Stimulated activated CD4-positive, alpha-beta T cell treated with anti-CD3 and anti-CD28 coated beads, Interleukin-2, amount 100 ng/mL, for 4 hours (primary cell): ENCODE measurements at places on chromosomes 12 and 14.

DNA sequence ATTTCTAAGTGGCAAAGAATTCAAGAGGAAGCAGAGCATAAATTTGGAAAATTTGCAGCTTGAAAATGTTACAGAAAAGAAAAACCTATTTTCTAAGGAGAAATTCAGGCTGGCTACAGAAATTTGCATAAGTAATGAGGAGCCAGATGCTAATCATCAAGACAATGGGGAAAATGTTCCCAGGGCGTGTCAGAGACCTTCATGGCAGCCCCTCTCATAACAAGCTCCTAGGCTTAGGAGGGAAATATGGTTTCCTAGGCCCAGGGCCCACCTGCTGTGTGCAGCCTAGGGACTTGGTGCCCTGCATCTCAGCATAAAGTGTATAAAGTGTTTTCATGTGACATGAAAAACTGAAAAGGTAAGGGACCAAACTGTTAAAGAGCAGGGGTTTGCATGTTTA lies 1796.3 kb upstream of the FLRT2 start:
- DNase-seq = no peak

- peak; percentile 16 for DNase-seq
Observed at GRCh38 chr14:61296719-61297502, 15.8 kb upstream of the TMEM30B start.

DNA sequence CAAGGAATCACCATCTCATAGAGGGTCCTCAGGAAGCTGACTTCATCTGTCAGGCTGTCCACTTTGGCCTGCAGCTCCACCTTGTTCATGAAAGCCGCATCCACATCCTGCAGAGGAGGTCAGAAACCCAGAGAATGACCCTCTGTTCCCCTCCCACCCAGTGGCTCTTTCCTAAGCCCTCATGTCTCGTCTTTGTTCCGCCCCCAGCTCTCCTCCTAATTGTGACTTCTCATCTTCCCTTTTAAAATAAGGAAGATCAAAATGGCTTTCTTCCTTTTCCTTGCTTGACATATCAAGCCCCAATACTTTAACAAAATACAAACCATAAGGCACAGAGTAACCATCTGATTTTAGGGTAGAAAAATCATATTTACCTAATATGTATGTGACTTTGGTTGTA lies 4.4 kb downstream of the KRT76 start:
- DNase-seq = no peak

DNA sequence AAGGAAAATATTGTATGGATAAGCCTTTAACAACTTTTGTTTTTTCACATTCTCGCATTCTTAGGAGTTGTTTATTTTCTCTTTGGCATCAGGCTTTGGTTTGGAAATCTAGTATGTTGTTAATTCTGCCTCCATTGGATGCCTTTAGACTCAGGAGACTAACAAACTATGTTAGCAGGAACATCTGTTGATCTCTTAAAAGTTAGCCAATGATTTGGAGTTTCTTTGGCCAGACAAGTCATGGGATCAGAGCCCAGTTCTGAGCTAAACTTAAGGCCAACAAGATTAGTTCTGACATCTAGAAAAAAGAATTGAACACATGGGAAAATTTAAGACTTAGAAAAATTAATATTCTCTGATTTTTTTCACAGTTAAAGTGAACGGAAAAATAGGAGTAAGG lies 35.3 kb upstream of the STRAP start:
- no peak for DNase-seq

DNA sequence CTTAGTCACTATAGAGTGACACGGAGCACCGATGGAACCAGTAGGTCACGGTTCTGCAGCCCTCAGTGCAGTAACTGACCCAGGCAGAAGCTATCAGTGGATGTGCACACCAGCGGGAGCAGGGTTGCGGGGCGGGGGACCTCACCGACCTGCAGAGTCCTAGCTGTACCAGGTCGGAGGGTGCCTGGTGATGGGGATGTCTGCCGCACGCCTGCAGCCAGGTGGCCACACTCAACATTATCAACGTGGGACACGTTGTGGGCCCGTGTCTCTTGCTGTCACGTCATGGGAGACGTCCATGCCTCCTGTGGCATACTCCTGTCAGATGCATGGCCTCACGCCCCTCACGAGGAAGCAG lies 55.2 kb downstream of the ADGRD1 start:
- DNase-seq = no peak

- DNase-seq = no peak
Observed at GRCh38 chr12:65364046-65364445, 85.6 kb downstream of the MSRB3 start.

- no peak for DNase-seq
Observed at GRCh38 chr14:104385111-104385510, 194.5 kb upstream of the C14orf180 start.

DNA sequence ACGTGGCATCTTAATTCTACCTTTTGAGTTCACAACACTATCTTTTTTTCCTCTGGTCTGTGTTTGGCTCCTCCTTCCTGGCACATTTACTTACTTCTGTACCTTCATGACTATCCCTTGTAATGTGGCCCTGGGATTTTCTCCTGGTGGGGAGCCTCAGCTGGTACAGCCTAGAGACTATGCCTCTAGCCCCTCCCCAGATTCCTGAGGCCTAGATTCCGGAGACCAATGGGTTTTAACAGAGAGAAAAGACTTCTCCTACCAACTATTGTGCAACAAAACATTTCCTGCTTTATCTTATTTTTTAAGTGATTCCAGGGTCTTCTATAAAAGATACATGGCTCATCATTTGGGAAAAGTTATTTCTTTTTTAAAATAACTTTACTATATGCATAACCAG lies 216.2 kb upstream of the KRR1 start:
- DNase-seq = no peak

- DNase-seq = no peak
Observed at GRCh38 chr12:80040075-80040738, 59.1 kb upstream of the OTOGL start.

DNA sequence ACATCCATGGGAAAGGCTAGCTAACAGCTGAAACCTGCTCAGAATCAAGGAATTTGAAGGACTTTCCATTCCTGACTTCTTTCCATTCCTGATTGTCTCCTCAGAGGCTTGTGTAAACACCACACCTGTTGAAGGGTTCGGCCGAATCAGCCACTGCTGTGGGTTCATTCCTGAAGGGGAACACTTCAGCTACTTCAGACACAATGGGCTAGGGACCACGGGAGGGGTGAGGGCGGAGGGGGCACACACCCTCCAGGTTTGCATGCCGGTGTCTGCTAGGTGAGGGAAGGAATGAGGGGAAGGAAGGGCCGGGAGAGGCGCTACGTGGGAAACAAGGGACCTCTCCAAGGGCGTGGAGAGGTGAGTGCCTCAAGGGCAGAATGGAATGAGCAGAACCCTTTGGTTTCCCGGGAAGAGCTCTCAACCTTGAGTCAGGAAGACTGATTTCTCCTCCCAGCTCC lies 1.3 kb downstream of the GPRC5A start:
- no peak for DNase-seq

DNA sequence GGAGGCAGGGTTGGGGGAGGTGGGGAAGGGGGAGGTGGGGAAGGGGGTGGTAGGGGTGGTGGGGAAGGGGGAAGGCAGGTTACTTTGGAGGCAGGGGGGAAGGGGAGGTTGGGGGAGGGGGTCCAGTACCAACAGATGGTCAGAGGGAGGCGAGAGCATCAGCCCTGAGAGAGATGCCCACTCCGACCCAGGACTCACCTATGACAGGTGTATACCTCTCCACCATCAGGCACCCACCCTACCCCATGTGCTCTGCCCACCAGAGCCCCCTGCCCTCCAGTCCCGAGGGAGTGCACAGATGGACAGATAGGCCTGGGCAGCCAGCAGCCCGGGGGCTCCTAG lies 18.6 kb downstream of the JAG2 start:
- DNase-seq = no peak

DNA sequence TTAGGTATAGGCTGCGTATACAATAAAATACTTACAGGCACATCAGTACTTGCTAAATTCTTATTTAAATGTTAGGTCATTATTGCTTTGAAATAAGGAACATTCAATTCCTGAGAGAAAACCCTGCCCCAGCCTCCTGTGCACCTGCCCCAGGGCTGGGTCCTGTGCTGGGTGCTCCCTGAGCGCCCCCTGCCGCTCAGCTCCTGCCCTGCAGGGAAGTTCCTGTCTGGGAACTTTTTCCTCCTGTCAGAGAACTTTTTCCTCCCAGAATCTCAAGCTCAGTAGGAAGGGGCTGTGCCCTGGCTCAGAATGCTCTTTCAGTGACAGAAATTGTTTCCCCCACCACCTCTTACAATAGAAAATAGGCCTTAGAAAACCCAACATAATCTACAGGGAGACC lies 751.1 kb downstream of the TMEM121 start:
- DNase-seq = no peak

DNA sequence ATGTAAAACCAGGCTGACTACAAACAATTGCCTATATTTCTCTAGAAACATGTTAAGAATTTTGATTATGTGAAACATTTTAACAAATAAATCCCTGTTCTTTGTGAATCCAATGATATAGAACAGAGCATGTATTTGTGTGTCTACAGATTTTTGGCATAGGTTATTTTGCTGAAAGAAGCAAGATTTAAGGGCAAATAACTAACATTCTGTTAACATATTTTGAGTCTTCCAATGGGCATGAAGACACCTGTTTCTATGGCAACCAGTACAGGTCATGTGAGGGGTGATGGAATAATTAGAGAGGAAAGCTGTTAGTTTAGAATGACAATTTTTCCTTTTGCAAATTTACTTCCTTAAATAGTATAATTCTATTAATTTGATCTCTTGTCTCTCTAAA lies 8.8 kb downstream of the ART4 start:
- no peak for DNase-seq

DNA sequence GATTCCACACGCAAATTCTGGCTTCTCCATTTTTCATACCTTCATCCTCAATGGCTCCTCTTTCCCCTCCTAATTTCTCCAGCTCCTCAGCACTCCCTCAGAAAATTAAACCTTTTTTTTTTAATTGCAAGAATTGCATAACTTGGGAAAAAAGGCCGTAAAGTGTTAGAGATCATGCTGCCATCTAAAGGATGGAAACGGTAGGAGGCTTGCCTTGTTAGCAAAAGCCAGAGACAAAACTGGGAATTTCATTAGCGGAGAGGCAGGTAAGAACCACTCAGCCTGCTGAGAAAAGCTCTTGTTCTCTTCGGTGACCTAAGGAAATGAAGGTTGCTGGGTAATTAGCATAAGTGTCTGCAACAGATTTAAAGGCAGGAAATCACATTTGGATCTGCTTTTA lies 204.3 kb downstream of the AEBP2 start:
- DNase-seq = no peak

GRCh38 chr12:24770821-24771220 lies 178.1 kb downstream of the BCAT1 start:
- no peak for DNase-seq

DNA sequence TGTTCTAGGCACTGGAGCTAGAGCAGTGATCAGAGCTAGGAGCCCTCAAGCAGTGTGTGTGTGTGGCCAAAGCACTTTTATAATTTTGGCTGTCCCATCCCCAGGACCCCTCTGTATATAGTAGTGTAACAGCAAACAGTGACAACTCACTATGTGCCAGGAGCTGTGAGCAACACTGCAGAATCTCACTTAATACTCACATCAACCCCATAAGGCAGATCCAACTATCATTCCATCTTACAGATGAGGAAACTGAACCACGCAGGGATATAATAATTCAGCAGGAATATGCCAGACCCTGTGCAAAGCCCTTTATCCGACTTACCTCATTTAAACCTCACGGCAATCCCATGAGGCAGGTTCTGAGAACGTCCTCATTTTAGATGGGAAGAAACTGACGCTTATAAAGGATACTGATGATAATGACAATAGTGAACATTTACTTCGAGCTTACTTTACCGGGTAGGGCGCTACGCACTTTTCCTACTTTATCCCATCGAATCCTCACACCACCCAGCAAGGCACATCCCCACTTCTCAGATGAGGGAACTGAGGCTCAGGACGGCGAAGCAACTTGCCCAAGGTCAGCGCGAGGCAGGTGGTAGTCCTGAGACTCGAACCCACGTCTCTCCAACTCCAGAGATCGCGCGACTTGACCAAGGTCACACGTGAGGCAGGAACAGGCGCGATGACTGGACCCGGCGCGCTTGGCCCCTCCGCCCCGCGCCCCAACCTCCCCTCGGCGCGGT lies 687 bp downstream of the RAB35 start:
- DNase-seq = no peak

DNA sequence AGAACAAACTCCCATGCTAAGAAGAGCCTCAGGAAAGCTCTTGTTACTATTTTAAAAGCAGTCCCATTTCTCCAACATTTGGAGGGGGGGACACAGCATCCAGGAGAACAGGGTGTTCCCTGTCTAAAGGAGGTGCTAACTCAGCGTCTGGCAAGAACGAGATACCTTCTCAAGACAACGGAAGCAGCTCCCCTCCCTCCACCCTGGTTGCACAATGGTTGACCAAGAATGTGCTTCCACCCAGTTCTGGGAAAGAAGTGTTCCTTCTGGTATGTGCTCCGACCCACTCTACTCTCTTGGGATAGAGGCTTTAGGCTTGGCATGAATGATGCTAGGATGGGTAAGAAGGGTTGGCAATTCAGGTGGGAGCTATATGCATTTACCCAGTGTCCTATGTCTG lies 1.5 kb upstream of the KRT6A start:
- DNase-seq = no peak

DNA sequence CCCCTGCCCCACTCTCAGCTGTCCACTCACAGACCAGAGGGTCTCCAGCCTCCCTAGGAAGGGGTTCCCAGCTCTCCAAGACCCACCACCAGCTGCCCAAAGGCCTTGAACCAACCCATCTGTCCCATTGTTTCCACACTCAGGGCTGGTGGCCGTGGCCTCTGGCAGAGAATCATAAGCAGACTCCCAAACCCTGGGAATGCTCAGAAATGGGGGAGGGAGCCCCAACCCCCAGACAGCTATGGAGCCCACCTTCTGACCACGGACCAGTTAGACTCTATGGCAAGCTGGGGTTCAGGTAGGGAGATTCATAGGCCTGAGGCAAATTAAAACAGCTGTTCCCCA lies 280.0 kb downstream of the DPF3 start:
- DNase-seq = no peak

GRCh38 chr12:96070670-96071279 lies 35.4 kb upstream of the LTA4H start:
- no peak for DNase-seq

DNA sequence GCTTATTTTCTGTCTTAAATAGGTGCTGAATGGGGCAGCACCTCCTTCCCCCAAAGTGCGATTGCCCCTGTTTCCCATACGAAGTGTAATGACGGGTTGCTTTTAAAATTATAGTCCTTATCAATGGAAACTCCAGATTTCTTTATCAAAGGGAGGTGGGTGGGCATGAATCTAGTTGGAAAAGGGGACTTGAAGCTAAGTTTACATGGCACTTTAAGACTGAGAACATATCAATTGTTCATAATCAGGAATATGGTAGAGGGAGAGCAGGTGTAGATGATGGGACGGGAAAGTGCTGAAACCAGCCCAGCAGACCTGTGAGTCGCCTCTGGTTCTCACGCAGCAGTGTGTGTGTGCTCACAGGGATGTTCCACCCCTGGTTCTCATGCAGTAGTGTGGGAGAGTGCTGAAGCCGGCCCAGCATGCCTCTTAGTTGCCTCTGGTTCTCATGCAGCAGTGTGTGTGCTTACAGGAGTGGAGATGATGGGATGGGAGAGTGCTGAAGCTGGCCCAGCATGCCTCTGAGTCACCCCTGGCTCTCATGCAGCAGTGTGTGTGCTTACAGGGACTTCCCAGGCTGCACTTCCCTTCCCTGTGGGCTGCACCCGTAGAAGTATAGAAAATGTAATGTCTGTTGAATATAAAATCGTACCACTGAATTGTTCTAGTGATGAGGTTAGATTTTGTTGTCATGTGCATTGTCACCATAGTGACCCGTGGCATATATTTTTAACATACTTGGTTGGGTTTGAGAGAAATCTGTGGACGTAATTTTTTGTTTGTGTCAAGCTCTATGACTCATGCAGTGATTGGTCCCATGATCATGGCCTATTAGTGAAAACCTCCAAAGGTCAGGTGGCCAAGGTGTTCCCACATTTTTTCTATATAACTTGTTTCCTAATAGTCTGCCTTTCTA lies 51.6 kb downstream of the GPATCH2L start:
- no peak for DNase-seq
